Activated CD4-positive, alpha-beta T cell treated with anti-CD3 and anti-CD28 coated beads, Interleukin-2, Interleukin-6, amounts not matched to agents 100 ng/mL and 50 ng/mL, durations not matched to agents 16 hours and 8 hours (primary cell): ENCODE measurements at places on chromosomes 1 and 21.

GRCh38 chr1:228863776-228864175 lies 128.5 kb downstream of the RHOU start:
- no peak for DNase-seq

DNA sequence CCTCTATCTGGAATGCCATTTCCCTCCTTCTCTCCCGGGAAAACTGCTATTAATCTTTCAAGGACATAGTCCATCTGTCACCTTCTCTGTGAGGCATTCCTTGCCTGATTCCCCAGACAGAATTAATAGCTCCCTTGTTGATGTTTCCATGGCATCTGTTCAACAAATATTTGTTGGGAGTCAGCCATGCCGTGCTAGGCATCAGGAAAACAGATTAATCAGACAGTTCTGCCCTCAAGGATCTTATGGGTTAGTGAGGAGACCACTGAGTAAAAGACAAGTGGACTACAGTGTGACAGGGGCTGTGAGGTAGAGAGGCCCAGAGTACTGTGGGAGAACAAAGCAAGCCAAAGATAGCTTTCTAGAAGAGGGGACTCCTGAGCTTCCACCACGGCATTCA lies 11.4 kb upstream of the MAGOH start:
- DNase-seq, result no peak

DNA sequence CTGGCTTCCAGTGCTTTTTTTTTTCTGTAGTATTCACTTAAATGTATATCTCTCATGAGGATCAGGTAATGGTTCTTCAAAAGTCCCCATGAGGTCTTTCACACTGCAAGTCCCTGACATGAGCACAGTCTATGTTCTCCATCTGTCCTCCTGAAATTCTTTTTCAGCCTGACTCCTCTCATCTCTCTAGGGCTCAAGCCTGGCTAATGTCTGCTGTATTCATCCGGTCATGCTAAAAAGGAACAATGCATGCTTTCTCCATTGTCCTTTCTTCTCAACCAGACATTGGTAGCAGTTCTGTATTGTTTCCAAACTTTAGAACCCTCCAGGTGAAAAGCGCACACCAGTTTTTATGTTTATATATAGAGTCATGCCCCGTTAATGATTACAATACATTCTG lies 368.3 kb upstream of the OLFM3 start:
- no peak for DNase-seq

- no peak for DNase-seq
Observed at GRCh38 chr1:158335213-158335532, 3.8 kb upstream of the CD1B start.
